ENCODE measurements at places on chromosomes 5 and 9.
A peak's percentile ranks its signal among the peaks of the same experiment; 100 is the strongest.

GRCh38 chr5:168446983-168447619 is 39.2 kb upstream of the RARS1 start:
- no peak for DNase-seq

GRCh38 chr5:76401801-76402250 is 1.3 kb upstream of the IQGAP2 start:
- no peak for DNase-seq

GRCh38 chr9:110257956-110258355 is 1.6 kb upstream of the TXN start:
- no peak for DNase-seq

GRCh38 chr5:140216478-140217074 is 41.6 kb downstream of the CYSTM1 start:
- DNase-seq, result no peak

DNA sequence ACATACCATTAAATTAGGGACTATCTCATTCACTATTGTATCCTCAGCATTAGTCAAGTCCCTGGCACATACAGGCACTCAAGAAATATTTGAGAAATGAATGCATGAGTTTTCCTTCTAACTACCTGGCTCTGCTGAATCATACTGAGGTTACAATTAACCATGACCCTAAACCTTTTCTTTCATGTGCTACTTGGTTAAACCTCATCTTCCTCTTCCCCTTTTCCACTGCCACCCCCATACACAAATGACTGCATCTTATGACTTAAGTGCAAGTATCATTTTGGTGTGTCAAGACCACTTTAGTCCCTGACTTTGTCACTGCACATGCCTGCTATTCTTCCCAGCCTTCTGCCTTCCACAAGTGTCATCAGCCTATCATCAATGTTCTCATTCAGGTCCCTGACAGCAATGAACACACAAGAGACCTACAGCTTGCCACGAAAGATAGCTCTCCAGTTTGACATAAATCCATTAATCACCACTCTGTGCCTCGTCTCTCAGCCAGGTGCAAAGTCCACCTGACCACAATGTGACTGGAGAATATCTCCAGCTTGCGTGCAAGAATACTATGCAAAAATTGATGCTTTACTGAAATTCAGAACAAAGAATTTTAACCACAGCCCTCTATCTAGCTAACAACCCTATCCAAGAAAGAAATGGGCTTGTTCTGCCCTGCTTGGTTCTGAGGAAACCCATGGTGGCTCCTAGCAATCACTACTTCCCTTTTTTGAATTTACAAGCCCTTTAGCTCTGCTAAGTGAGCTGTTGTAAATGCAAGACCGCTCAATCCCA is 74.5 kb downstream of the MAPKAP1 start:
- DNase-seq, result no peak

DNA sequence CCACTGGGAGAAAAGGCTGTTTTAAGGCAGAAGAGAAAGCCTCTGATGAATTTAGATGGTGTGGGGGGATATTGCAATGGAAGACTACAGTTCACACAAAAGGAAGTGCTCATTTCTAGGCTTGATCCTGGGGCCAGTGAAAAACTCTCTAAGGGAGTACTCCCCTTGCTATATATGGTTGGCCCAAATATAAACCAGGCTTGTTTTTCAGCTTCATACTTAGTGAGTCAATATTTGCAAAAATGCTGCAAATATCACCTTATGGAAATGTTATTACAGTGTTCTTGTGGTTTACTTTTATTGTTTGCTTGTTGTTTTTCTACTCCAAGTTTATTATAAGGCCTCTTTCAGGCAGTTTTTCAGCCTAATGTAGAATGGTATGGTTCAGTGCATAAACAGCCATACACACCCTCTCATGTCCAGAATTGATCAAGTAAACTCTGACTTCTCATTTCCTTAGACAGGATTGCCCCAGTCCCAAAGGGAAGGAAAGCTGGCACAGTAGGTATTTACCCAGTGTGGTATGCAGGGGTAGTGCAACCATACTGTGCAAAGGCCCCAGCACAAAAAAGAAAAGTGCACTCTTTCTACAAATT is 115.1 kb downstream of the FEM1C start:
- DNase-seq, result no peak

- no peak for DNase-seq
Observed at GRCh38 chr9:134853893-134854292, 26.7 kb upstream of the FCN2 start.

DNA sequence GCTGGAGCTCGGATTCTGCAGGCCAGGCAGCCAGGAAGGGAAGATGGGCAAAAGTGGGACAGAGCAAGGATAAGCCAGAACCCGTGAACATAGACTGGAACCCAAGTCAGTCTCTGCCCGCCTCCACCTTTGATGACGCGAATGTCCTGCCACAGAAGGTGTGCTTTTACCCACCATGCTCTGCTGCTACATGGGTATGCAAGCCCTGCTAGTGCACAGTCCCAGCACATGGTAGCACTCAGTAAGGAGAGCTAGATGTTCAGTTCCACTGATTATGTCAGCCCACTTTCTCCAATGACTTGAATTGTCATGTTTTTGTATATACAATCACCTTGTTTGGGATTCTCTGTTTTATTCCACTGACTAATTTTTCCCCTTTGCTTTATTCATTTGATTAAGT is 11.4 kb upstream of the CD72 start:
- no peak for DNase-seq

DNA sequence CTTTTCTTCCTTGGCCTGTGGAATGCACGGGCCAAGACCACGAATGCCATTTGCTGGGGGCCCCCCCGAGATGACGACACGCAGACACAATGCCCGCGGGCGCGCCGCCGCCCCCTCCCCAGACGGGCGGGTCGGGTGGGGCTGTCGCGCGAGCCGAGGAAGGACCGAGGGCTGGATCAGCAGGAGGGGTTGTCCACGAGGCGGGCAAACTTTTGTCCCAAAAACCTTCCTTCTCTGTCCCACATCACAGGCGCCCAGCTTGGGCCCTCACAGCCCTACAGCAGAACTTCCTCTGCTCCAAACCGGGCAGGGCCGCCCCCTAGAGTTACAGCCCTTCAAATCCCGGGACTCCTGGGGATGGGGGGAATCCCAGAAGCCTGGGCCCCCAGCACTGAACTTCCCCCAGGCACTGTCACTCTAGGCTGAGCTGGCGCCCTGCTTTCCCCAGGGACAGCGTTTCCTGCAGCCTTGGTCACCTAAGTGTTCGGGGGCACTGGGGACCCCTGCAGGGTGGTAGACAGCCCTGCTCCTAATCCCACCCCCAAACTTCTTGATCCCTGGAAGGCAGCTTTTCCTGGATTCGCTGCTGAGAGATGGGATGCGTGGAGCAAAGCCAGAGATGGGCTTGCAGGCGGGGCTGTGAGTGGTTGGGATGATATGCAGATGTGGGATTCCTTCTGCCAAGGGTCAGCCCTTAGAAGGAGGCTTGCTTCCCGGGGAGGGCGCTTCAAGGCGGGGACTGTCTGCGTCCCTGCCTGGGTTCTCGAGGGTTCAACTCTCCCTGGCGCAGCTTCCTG is 980 bp downstream of the COL5A1 start:
- DNase-seq, result no peak

GRCh38 chr5:68587171-68587570 is 371.6 kb downstream of the PIK3R1 start:
- no peak for DNase-seq

DNA sequence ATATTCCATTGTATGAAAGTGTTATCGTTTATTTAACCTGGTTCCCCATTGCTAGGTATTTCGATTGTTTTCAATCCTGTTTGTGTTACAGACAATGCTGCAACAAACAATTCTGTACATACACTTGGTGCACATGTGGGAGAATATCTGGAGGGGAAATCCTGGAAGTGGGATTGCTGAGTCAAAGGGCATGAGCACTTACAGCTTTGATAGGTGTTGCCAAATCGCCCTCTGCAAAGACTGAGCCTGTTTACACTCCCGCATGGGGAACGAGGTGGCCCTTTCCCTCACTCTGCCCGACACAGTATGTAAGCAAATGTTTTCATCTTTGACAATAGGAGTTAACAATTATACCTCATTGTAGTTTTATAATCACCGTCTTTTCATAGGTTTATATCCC is 66.2 kb downstream of the PDE6A start:
- DNase-seq, result no peak

DNA sequence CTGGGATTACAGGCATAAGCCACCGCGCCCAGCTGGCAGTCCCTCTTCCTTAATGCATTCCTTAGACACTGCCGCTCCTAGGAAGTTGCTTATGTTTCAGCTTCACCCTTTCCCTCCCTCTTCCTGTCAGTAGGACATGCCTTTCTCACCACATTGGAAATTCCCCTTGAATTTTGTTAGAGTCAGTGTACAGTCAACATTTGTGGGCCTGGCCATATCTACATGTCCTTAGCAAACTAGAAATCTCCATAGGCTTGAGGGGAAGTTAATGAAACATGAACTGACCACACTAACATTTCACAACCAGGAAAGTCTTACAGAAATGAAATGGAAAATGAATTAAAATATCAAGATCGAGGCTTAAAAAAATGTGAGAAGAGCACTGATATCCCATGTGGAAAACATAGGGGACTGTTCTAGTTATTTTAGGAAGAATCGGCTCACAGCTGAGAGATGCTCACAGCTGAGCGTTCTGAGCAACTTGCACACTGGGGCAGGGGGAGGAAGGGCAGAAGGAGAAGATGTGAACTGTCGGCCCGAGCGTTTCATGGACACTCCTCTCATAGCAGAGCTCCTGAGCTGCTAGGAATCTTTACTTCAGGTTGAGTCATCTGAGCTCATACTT is 21.1 kb upstream of the LVRN start:
- DNase-seq, result no peak

GRCh38 chr5:76196457-76196856 is 113.3 kb downstream of the SV2C start:
- no peak for DNase-seq

- DNase-seq, result no peak
Observed at GRCh38 chr9:120927269-120928014, 846 bp upstream of the TRAF1 start.

DNA sequence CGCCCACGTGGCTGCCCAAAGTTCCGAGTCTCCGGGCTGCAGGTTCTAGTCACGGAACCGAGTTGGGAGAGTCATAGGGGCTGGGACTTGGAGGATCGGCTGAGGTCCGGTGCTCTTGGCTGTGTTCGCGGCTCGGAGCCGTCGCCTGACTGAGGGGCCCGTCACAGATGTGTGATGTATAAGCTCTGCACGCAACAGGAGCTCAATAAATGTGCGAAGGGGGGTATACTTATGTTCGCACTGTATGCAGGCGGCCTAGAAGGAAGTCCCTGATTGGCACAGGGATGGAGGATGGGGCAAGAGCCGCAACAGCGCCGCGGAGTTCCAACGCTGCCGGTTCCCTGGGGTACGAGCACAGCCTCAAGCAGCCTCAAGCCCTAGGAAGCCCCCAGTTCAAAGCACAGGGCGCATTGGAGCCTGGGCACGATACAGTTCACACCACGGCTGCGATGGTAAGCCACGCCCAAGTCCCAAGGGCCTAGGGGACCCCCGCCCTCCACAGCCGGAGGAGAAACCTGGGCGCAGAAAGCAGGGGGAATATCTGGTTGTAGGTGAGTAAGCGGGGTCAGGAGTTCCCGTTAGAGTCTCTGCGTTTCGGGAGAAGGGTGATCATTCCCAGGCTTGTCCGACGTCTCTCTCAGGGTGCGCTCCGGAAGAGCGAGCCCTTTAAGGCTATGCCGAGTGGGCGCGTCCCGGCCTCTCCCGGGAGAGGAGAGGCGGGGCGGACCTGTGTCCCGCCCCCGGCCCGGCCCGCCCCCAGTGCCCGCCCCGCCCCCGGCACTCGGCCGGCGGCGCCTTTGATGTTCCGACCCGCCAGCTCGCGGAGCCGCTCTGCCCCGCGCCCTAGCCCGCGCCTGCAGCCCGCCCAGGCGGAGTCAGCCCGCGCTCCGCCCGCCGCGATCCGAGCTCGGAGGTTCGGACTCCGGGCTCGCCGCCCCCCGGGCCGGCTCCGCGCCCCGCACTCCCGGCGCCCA is at the start of gene TCF7:
TSS of gene TCF7 (plus strand) at position 780 of the 974 bp plus-strand sequence. CDS start 226 bp downstream, outside the sequence.
- DNase-seq, result peak; percentile 67

DNA sequence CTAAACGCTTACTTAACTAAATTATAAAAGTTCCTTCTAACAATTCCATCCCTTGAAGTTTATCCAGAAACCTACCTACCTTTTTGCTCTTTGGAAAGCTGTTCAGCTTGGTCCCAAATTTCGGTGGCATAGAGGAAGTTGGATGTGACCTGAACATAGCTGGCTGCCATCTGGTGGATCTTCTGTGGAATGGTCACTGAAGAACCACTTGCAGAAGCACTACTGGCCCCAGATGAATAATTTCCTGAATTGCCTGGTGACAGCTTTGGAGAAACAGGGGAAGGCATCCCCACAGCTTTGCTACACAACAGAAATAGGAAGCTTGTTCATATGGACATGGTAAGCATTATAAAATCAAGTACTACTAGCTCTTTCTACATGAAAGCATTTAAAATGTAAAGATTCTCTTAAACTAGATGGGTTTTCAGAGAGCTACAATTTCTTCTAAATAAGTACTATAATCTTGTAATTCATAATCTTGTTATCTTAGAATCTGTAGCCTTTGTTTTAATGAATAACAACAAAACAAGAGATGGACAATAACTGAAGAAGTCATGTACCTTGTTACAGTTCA is 9.9 kb downstream of the LEAP2 start:
- no peak for DNase-seq

DNA sequence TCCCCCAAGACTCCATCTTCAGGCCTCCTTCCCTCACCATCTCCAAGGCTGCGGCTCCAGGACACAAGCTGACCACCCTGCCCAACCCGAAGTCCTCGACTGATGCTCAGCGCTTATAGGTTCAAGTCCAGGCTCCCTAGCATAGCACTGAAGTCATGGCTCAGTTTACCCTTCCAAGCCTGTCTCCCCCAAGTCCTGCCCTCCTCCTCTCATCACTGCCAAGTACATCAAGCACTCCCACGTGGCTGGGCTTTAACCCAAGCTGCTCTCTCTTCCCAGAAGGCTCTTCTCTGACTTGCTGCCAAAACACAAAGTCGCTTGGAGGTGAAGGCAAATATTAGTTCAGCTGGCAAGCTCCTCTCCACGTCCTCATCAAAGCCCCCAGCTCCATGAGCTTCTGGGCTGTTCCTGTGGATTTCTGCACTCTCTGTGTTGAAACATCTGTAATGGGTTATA is 22.1 kb upstream of the MARCHF6 start:
- no peak for DNase-seq

GRCh38 chr5:176675676-176676360 is 28.5 kb downstream of the TSPAN17 start:
- no peak for DNase-seq

GRCh38 chr9:133370685-133371084 is 5.2 kb downstream of the SURF4 start:
- no peak for DNase-seq

DNA sequence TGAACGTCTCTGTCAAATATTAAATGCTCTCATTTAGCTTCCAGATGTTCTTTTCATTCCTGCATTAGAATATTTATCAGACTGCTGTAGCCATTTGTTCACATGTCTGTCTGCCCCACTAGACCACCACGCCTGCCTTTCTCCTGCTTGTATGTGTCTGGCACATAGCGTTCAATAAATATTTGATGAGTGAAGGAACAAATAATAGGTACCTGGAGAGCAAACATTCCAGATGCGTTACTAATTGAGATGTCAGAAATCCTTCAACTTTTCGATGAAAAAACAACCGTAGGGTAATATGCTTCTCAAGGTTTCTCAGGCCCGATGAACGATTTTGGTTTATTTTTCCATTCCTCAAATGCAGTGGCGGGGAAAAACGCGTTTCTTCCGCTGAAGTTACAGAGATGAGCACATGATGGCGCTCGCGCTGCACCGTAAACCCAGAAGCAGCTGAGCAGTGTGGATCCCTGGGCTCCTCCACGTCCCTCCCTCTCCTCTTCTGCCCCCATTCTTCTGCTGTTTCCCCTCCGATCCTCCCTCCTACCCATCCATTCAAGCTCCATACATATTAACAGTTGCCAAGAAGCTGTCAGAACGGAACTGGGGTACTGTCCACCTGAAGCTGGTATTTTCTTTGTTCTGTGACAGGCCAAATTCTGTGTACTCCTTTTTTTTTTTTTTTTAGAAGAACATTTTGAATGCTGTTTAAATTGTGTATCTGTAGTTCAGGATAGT is 245.4 kb downstream of the MPDZ start:
- DNase-seq, result no peak
